ENCODE measurements at places on chromosomes 12 and 14.

- DNase-seq, result no peak
Observed at GRCh38 chr14:80395031-80395430, 183.7 kb upstream of the DIO2 start.

GRCh38 chr12:122947352-122947792, 18.9 kb downstream of the ABCB9 start:
- DNase-seq, result no peak

- DNase-seq, result no peak
Observed at GRCh38 chr14:38469156-38469555, 213.3 kb upstream of the CLEC14A start.

GRCh38 chr14:95463171-95463901, 53.1 kb downstream of the SYNE3 start:
- peak; percentile 11 for DNase-seq

DNA sequence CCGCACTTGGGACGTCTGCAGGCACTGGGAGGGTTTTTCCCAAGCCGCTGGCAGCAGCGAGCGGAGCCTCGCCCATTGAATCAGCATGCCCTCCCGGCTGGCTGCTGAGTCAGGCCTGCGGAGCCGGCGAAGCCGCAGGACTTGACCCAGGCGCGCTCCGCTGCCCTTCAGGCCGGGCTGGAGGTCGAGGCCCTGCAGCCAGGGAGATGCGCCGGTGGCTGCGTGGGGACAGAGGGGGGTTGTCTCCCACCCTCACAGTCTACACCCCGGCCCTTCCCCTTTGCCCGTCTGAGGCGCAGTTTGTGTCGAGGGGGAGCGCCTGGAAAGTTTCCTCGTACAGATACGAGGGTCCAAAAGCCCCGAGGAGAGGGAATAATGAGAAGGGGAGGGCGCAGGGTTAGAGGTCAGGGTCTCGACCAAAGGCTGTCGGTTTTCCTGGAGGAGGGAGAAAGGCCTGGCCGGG, 759 bp upstream of the KLC1 start:
- no peak for DNase-seq

DNA sequence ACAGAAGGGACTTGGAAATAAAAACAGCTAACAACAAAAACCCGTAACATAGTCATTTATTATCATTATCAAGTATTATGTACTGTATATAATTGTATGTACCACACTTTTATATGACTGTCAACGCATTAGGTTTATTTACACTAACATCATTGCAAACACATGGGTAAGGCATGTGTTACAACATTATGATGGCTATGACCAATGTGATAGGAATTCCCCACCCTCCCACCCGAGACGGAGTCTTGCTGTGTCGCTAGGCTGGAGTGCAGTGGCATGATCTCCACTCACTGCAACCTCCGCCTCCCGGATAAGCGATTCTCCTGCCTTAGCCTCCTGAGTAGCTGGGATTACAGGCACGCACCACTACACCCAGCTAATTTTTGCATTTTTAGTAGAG, 82.6 kb downstream of the ERC1 start:
- DNase-seq, result no peak

DNA sequence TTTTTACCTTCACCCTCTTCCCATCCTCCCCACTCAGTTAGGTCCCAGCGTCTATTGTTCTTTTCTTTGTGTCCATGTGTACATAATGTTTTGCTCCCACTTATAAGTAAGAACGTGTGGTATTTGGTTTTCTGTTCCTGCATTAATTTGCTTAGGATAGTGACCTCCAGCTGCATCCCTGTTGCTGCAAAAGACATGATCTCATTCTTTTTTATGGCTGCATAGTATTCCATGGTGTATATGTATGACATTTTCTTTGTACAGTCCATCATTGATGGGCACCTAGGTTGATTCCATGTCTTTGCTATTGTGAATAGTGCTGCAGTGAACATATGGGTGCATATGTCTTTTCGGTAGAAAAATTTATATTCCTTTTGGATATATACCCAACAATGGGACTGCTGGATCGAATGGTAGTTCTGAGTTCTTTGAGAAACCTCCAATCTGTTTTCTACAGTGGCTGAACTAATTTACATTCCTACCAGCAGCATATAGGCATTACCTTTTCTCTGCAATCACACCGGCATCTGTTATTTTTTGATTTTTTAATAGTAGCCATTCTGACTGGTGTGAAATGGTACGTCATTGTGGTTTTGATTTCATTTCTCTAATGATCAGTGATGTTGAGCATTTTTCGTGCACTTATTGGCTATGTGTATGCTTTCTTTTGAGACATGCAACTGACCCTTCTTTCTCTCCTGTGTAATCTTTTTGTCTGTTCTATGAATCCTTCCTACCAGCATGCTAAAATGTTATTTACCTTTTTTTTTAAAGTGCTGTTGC, 279.7 kb upstream of the AMIGO2 start:
- DNase-seq, result no peak

DNA sequence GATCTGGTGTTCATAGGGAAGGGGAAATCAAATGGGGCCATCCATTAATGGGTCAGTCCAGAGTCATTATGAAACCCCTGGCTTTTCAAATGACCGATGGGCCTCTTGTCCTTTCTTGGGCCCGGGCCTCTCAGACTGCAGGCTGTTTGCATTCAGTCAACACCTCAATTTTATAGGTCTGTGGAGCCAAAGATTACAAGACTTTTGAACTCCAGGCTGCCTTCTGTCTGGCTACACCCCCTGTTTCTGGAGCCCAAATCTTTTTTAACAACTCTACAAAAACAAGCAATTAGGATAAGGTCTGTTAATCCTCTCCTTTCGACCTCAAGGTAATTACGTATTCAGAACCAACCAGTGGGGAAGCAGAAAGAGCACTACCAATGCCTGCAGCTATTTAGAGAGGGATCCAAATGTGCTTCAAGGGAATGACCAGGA, 35.6 kb downstream of the DUSP6 start:
- no peak for DNase-seq

DNA sequence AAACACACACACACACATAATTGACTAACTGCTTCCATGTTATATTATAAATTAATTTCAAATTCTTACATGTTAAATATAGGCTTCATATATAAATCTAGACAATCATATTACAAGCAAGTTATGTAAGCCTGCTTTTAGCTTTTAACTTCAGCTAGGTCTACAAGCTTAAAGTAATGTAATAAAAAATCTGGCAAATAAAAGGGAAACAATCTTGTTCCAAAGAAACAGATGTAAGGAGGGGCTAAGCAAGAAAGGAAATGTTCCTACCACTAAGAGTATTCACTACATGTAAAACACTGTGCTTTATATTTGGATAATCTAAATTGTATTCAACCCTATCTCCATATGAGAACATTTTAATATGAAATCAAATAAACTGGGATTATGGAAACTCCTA, 110.4 kb downstream of the SLC6A15 start:
- DNase-seq, result no peak

GRCh38 chr12:41496009-41496408, 307.9 kb downstream of the PDZRN4 start:
- DNase-seq, result no peak

GRCh38 chr12:30961030-30961429, 34.5 kb downstream of the TSPAN11 start:
- no peak for DNase-seq

DNA sequence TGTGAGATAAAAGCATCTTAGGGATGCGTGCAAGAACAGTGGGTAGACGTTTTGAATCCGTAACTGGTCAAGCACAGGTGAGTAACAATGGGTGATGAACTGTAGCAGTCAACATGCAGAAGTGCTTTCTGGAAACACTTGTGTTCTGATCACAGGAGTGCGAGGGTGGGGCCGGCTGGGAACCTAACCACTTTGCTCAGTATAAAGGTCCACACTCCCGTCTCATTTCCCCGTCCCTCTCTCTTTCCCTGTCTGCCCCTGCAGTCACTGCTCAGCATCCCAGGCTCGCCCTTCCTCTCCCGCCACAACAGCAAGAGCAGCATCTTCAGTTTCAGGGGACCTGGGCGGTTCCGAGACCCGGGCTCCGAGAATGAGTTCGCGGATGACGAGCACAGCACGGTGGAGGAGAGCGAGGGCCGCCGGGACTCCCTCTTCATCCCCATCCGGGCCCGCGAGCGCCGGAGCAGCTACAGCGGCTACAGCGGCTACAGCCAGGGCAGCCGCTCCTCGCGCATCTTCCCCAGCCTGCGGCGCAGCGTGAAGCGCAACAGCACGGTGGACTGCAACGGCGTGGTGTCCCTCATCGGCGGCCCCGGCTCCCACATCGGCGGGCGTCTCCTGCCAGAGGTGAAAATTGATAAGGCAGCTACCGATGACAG, 127.1 kb downstream of the FIGNL2 start:
- peak; percentile 61 for DNase-seq

DNA sequence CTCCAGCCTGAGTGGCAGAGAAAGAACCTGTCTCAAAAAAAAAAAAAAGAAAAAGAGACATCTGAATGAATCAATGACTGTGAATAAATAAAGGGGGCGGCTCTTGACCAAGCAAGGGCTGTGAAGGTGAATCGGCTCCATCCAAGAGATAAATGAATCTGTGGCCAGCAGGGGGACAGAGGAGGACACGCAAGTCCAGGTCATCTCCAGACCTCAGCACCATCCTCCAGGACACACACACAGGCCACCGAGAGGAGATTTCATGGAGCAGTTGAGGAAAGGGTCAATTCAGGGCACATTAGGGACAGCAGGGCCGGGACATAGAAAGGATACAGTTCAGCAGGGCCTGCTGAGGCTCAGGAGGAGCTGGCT, 21.6 kb downstream of the TRPV4 start:
- DNase-seq, result no peak

- no peak for DNase-seq
Observed at GRCh38 chr12:106598003-106598402, 15.2 kb downstream of the RFX4 start.

DNA sequence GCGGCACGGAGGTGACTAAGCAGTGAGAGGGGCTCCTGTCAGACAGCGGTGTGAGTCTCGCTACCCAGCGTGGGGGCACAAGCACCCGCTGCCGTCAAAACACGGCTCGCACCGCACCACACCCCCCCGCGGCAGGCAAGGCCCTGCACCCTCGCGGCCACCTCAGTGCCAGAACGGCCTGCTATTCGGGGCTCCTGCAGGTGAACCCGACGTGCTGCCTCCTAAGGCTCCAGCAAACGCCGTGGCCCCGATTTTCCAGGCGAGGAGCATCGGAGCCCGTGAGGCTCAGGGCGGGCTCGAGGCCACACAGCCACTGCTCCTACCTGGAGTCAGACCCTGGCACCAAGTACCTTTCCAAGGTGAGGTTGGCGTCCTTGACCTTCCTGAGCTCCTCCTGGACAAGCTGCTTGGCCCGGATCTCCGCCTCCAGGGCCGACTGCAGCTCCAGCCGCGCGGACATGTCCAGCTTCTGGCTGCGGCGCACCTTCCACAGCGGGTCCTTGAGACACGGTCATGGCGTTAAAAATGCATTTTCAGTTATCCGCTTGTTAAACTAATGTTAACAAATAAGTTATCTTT, 41.8 kb downstream of the AMN start:
- DNase-seq, result no peak

- DNase-seq, result peak; percentile 71
Observed at GRCh38 chr14:58166005-58166983, 14.3 kb upstream of the ARMH4 start.

DNA sequence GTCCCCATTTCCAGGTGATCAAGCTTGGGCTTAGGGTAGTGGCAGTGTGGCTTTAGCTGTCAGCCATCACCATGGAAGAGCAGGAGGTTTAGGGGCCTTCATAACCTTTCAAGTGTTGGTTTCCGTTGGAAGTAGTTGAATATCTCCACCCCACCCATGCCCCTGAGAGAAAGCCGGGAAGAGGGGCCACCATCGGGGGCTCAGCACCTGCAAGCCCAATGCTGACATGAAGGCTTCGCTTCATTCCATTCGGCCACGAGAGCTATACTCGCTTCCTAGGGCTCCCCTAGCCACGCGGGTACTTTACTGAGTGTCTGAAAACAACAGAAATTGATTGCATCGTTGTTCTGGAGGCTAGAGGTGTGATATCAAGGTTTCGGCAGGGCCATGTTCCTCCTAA, 234.8 kb downstream of the ZFP36L1 start:
- DNase-seq, result no peak

- DNase-seq, result peak; percentile 50
Observed at GRCh38 chr14:99603471-99604277, at the start of gene CCDC85C. TSS of gene CCDC85C (minus strand) at chr14:99604207. CDS start at chr14:99603959, 248 bp downstream.

GRCh38 chr14:79949906-79950305, 261.4 kb downstream of the DIO2 start:
- DNase-seq, result no peak

GRCh38 chr12:123483602-123484248, 25.8 kb downstream of the SNRNP35 start:
- no peak for DNase-seq

- DNase-seq, result no peak
Observed at GRCh38 chr12:38587594-38587993, 271.0 kb downstream of the ALG10B start.

DNA sequence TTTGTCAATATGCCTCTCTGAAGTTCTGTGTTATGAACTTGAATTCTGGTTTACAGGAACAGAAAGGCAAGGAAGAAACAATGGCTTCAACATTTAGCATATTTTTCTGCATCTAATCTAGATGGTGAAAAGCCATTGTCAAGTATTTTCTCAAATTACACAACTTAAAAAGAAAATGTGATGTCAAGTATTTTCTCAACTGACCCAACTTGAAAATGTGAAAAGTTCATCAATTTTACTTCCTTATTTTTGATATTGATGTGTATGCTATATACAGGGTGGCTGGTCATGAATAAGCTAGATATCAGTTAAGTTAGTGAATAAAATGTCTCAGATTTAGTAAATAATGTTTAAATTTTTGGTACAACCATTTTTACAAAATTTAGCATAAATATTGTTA, 196.7 kb downstream of the ALX1 start:
- DNase-seq, result no peak

DNA sequence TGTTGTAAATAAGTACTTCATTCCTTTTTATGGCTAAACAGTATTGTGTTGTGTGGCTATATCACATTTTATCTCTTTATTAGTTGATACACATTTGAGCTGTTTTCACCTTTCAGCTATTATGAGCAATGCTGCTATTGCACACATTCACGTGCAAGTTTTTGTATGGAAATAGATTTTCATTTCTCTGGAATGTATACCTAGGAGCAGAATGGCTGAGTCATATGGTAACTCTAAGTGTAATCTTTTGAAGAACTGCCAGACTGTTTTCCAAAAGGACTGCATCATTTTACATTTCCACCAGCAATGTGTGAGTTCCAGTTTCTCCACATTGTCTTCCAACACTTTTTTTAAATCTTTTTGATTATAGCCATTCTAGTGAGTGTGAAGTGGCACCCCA, 134.0 kb downstream of the SRGAP1 start:
- DNase-seq, result no peak

- DNase-seq, result no peak
Observed at GRCh38 chr12:27583057-27583797, 59.2 kb downstream of the PPFIBP1 start.

DNA sequence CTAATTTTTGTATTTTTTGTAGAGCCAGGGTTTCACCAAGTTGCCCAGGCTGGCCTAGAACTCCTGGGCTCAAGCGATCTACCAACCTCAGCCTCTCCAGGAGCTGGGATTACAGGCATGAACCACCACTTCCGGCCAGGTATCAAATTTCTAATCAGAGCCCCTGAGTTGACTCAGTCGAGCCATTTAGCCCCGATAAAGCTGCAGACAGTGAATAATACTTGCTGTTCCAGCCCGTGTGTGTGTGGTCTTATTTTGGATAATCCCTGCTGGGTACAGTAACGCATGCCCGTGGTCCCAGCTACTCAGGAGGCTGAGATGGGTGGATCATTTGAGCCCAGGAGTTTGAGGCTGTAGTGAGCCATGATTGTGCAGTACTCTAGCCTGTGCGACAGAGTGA, 57.0 kb downstream of the TEAD4 start:
- DNase-seq, result no peak

GRCh38 chr12:93167331-93167730, 210.4 kb upstream of the NUDT4 start:
- DNase-seq, result no peak
